ENCODE measurements at places on chromosomes 16 and 17.

GRCh38 chr17:44387804-44388203 lies 1.6 kb downstream of the ITGA2B start:
- no peak for DNase-seq

GRCh38 chr16:46906360-46907060 lies 22.3 kb downstream of the GPT2 start:
- no peak for DNase-seq

GRCh38 chr16:59975953-59976352 lies 1241.8 kb upstream of the GOT2 start:
- DNase-seq, result no peak

DNA sequence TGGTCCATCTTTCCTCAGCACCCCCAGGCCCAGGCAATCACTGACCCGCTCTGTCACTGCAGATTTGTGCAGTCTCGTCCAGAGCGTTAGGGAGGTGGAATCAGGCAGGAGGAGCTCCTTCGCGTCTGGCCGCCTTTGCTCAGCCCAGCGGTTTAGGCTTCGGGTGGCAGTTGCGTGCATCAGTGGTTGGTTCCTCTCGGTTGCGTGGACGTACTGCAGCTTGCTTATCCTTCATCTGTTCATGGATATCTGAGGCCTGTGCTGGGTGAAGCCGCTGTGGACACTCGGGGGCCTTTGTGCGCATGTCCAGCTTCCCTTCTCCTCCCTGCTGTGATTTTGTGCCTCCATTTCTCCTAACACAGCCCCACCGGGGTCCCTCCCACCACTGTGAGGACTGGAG lies 4.7 kb upstream of the P2RX1 start:
- no peak for DNase-seq

GRCh38 chr16:11604783-11605563 lies 18.3 kb upstream of the LITAF start:
- no peak for DNase-seq

GRCh38 chr16:1416521-1416941 lies 2.0 kb upstream of the UNKL start:
- DNase-seq, result no peak

GRCh38 chr17:7989781-7990655 lies 12.4 kb upstream of the GUCY2D start:
- DNase-seq, result peak; percentile 82

DNA sequence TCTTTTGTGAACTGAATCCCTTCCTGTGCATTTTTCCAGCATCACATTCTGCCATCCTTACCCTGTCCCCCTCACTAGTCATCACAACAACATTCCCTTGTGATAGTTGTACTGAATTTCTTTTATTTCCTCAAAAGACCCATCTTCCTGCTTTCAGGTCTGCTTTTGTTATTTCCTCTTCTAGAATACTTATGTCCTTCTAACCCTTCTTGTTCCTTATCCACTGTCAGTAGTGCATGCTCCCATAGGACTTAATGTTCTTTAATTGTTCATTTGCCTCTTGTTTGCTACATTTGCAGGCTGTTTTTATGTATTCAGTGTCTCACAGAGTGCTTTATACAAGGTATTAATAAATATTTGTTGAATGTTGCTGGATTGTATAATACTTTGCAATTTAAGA lies 73.0 kb downstream of the BCAS3 start:
- no peak for DNase-seq

DNA sequence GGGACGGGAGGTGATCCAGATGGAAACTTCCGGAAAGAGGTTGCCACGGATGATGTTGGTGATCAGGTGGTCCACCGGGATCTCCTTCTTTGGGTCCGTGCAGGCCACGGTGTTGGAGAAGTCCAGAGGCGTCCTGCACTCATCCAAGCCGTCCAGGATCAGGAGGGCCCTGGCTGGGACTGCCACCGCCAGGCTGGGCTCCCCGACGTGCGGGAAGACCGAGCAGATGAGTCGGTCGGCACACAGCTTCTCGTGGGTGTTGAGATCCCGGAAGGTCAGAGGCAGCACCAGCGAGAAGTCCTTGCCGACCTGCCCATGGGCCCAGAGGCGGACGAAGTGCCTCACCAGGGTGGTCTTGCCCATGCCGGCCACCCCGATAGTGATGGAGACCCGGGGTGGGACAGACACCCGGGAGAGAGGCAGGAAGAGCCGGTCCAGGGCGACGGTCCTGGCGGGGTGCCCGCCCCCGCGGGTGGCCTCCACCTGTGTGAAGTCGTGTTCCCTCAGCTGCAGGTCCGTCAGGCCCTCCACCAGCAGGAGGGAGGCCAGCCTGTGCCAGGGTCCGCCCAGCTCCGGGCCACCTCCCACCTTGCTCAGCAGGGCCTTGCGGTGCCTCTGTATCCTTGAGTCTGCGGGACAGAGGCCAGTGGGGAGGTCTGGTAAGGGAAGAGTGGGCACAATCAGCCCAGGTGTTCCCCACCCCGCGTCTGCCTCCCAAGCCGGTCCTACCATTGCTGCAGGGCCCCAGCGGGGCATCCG lies 12.9 kb downstream of the NLRC3 start:
- DNase-seq, result no peak

DNA sequence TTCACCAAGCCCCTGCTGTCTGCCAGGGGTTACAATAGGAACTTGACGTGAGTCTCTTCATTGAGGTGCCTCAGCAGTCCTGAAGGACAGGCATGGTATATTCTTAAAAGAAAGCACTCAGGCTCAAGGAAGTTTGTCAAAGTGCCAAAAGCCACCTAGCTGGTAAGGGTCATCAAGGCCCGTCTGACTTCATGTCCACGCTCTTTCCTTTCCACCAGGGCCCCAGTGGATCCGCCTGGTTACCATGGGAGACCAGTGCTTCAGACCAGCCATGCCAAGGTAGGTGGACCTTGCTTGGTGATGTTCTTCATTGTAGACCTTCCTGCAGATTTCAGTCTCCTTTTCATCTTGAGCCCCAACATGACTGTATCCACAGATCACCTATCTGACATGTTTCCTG lies 27.6 kb upstream of the CCL1 start:
- no peak for DNase-seq

GRCh38 chr17:72187556-72187955 lies 66.7 kb downstream of the SOX9 start:
- DNase-seq, result peak; percentile 24

DNA sequence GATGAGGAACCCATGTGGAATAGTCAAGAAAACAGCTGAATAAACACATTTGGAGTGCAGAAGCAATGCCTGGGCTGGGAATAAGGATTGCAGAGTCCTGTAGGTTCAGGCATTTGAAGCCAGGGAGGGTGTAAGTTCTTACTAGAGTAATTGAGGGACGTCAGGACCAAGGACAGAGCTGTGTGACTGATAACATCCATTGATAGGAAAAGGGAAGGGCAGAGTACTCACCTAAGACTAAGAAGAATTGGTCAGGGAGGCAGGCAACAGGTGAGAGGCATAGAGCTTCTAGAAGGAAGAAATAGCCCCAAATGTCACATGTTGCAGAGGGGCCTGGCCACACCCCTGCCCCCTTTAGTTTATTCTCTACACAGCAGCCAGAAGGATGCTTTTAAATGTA lies 79.8 kb upstream of the TMEM132E start:
- peak; percentile 63 for DNase-seq

DNA sequence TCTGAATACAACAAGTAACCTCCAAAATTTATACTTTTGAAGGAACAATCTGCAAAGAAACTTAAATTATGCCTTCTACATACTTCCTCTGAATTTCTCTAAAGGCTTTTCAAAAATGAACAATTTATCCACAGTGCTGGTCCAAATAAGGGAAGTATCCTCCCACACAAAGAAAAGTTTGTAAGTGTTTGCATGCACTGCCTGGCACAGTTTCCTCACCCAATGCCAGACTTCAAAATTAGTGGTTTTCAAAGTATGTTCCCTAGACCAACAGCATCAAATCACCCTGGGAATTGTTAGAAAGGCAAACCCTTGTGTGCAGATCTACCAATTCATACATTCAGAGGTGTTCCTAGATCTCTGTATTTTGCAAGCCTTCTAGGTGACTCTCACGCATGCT lies 82.5 kb downstream of the PCTP start:
- no peak for DNase-seq

DNA sequence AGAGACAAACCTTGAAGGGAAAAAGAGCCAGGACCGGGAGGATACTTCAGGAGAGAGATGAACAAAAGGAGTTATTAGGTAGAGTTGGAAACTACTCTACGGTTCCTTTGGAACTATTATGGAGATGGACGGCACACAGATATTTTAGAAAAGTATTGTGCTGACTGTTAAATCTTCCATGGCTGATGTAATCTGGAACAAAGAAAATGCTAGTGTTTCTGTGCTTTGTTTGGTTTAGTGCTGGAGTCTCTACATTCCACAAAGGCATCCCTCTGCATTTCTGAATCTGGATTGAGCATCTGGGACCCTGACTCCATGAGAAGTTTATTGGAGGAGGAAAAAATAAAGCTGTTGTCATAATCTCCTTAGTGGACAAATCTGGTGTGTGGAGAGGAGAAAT lies 57.2 kb downstream of the RPGRIP1L start:
- no peak for DNase-seq

- no peak for DNase-seq
These were observed 17.5 kb downstream of the ALOX15B start for GRCh38 chr17:8056232-8056975.

DNA sequence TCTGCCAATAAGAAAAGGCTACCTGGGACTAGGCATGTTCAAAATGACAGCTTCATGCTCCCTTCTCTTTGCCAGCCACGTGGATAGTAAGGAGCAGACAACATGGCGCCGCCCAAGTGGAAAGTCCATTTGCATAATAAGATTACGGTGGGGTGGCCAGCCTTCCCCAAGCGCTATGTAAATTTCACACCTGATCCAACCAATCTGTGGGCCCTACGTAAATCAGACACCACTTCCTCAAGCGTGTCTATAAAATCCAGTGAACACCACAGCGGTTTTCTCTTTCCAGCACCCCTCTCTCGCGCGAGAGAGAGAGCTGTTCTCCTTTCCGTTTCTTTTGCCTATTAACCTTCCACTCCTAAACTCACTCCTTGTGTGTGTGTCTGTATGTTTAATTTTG lies 140.3 kb upstream of the ERCC4 start:
- no peak for DNase-seq

- DNase-seq, result peak; percentile 82
These were observed 98.9 kb downstream of the AATF start for GRCh38 chr17:37047631-37048104.

- DNase-seq, result no peak
These were observed 3.1 kb downstream of the BAIAP2 start for GRCh38 chr17:81037798-81038733.

- no peak for DNase-seq
These were observed 21.9 kb upstream of the CDH5 start for GRCh38 chr16:66344533-66345145.

DNA sequence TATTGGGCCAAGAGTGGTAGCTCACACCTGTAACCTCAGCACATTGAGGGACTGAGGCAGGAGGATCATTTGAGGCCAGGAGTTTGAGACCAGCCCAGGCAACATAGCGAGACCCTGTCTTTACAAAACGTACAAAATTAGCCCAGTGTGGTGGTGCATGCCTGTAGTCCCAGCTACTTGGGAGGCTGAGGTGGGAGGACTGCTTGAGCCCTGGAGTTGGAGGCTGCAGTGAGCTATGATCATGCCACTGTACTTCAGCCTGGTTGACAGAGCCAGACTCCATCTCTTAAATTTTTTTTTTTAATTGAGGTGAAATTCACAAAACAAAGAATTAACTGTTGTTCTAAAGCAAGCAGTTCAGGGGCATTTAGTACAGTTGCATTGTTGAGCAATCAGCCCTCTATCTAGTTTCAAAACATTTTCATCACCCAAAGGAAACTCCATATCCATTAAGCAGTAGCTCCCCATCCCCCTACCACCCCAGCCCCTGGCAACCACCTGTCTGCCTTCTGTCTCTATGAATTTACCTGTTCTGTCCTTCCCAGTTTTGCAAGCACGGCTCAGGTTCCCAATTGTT lies 15.6 kb downstream of the SNX29 start:
- no peak for DNase-seq

DNA sequence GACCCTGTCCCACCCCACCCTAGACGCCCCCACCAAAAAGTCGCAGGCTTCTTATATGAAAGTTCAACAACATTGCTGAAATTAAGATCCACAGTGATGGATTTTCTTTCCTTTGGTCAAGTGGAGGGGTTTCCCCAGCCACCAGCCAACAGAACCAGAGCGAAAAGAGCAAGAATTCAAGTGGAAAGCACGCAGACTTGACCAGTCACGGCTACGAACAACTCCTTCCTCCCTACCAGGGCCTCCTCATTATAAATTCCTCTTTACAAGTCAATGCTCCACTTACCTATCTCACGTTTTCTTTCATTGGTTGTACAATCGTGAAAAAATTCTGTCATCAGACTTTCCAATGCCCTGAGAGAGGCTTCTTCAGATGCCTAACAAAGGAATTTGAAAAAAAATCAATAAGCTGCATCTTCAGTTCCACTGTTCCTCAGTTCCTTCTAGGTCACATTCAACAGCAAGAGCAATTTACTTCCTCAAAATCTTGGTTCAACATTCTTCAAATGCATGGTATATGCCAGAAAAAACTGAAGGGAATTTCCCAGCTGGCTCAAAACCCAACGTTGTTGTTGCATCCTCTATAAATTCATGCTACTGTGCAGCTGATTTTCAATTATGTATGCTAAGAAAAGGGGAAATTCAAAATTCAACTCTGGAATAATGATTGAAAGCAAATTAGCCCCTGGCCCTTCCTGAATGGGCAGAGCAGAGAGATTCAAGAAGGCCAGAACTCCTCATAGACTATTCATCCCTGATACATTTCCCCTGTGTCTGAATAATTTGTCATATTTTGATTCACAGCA lies 30.9 kb downstream of the XPO6 start:
- DNase-seq, result no peak

DNA sequence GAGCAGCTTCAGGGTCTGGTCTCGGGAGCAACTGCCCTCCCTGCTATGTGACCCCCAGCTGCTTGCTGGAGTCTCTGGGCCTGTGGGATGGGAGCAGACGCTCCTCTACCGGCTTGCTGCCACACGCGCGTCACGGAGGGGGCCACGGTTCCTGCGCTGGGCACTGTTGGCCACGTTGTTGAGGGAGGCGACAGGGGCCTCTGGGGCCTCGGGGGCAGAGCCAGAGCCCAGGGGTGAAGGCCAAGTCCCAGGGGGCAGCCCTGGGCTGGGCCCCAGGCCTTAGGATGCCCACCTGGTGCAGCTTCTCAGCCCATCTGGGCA lies 56.6 kb downstream of the ZFPM1 start:
- DNase-seq, result no peak

DNA sequence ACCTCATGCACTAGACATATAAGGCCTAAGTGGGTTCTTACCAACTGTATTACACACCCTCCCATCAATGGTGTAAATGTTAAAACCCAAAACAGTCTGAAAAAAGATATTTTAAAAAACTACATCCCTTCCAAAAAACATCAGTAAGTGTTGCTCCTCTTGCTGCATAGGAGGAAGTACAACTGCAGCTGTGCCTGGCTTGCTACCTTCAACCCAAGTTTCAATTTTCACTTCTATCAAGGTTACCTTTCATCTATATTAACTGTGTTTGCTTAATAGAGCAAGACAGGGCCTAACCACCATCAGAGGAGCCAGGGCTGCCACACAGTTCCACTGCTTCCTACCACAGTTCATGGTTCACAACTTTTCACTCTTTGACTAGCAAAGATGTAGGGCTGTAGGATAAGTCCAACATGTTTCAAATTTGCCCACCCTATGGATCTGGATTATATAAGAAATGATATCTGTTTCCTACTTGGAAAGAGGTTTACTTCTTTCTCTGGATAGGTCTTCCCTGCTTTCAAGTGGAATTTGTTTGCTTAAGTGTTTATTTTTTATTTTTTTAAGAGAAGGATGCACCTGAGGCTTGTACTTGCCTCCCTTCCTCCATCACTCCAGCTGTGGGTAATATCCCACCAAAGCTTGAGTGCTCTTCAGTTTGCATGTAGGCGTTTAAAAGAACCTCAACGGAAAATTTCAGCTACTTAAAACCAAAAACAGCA lies 56.7 kb downstream of the GRB7 start:
- no peak for DNase-seq

GRCh38 chr16:83935005-83935857 lies 17.8 kb upstream of the OSGIN1 start:
- DNase-seq, result no peak

Measured in neuronal stem cell (in vitro differentiated cells).